CD8-positive, alpha-beta memory T cell (primary cell): ENCODE measurements at places on chromosomes 7 and 10. TPM values are rescaled to one million over a fixed set of nuclear protein-coding genes. Genes with fewer than 3 reads are reported as not detected.

PNLIPRP1 gene
- not detected for polyA plus RNA-seq

APBB1IP gene
- 72.3 TPM for polyA plus RNA-seq

HOXA1 gene
- 0.75 TPM for polyA plus RNA-seq

CRPPA gene
- polyA plus RNA-seq = 0.32 TPM

IGFBP3 gene
- polyA plus RNA-seq = 11.1 TPM

SVOPL gene
- polyA plus RNA-seq = not detected

PDGFA gene
- 0.68 TPM for polyA plus RNA-seq

- no peaks in the 10 kb centered on the region for H3K4me1 ChIP-seq
- H3K36me3 ChIP-seq = no peaks in the 10 kb centered on the region
- H3K27me3 ChIP-seq = no peaks in the 10 kb centered on the region
- H3K27ac ChIP-seq = no peak overlapping the region
- no peak for DNase-seq
Observed at GRCh38 chr10:84541289-84541637, 212.9 kb downstream of the CCSER2 start.

DNA sequence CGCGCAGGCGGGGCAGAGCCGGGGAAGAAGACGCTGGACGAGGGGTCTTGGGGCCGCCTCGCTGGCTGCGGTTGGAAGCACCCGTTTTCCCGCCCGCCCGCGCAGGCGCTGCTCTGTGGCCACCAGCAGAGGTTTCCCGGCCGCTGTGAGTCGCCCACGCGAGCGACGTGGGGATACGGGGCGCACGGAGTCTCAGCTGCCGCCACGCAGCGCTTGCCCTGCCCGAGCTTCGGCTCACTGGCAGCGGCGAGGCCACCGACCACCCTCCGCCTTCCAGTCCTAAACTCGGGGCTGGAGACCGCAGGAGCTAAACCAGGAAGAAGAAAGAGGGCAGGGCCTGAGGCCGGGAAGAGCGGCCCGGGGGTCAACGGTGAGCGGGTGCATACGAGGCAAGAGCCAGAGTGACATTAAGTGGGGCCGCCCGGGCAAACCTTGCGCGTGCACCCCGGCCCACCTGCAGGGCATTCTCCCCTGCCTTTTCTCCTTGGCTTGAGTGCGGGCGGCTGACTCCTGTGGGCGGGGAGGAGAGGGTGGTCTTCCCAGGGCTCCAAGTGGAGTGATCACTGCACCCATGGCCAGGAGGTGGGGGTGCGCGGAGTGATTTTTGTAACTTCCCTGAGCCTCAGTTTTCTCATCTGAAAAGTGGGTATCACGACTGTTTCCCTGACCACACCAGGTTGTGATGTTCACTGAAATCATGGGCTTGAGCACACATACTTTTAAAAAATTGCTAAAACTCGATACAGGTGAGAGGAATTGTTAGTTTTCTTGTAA lies 7.1 kb upstream of the EMX2 start:
- no peak overlapping the region for H3K4me3 ChIP-seq
- no peaks in the 10 kb centered on the region for H3K4me1 ChIP-seq
- no peaks in the 10 kb centered on the region for H3K36me3 ChIP-seq
- H3K27ac ChIP-seq = no peak overlapping the region
- H3K27me3 ChIP-seq = peaks cover 32% of the 10 kb centered on the region

DNA sequence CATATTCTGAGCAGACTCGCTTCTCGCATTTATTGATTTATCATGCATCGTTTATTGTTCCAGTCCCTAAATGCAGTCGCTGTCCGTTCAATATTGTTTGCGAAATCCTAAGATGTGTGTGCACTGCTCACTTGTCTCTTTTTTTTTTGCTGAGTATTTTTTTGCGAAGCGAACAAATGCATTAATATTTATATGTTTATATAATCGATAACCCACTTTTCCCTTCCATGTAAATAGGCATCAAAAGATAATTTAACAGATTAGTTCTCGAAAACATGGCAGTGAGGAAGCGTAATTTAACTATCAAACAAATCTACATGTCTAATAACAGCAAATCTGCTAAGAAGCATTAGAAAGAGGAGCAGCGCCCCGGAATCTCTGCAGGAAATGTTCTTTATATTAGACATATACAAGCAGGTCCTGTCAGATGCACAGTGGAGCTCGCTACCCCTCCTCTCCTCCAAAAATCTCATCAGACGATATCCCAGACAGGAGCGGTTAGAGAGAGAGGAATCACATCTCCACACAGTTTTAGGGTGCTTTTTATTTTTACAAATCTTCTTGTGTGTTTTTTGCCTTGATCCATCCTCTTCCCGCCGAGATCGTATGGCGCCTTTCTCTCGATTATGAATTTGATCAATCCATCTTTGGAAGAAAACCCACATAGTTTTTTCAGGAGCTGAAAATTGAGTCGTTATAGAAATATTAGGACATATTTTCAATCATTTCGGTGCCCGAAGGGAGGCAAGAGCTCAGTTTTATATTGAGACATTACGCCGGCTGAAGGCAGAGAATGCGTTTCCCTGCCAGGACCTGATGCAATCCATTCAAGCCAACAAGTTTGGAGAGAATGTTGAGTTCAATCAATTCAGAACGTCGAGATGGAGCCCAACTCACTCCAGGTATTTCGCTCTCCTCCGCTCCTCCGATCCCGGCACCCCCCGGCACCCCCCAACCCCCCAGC lies at the start of gene ARID5B:
TSS of gene ARID5B (plus strand) at position 871 of the 964 bp plus-strand sequence. CDS start at position 882, 11 bp downstream.
- no peaks in the 10 kb centered on the region for H3K36me3 ChIP-seq
- no peaks in the 10 kb centered on the region for H3K27me3 ChIP-seq
- H3K4me1 ChIP-seq = peaks cover 46% of the 10 kb centered on the region
- H3K4me3 ChIP-seq = peak within 1 kb of the TSS; percentile 98
- peak; percentile 32 for DNase-seq
- H3K27ac ChIP-seq = peak within 1 kb of the TSS; percentile 91

DNA sequence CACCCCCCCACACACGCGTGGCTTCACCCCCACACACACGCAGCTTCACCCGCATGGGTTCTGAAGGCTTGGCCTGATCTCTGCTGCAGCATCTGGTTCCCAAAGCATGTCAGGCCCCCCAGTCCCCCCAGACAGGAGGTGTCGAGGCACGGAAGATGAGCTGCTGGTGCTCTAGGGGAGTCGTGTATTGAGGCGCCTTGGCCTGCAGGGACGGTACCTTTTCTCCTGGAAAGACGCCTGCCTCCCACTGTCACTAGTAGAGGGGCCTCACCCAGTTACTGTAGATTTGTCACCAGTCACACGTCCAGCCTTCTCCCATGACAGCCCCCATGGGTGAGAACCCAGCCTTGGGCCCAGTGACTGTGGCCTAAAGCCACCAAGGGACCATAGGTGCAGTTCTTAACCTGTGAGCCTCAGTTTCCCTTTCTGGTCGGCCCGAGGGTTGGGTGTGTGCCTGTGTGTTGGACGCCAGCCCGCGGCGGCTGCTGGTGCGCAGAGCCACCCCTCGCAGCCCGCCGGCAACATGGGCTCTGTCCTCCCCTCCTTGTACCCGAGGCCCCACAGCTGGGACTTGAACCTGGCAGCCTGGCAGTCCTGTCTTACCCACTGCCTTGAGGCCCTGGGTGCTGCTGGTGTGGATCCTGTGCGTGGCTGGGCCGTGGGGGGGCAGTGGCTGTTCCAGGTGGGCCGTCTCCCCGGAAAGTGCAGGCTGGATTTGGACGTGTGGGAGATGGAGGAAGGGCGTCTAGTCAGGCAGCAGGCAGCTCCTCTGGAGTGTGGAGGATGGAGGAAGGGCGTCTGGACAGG lies 81.7 kb downstream of the NKX6-2 start:
- H3K4me3 ChIP-seq = no peak overlapping the region
- H3K27ac ChIP-seq = no peak overlapping the region
- no peaks in the 10 kb centered on the region for H3K4me1 ChIP-seq
- DNase-seq = peak; percentile 33

GRCh38 chr10:10054466-10054865 lies 963.2 kb upstream of the CELF2 start:
- no peaks in the 10 kb centered on the region for H3K36me3 ChIP-seq
- H3K27ac ChIP-seq = no peak overlapping the region
- H3K4me1 ChIP-seq = no peaks in the 10 kb centered on the region
- no peaks in the 10 kb centered on the region for H3K27me3 ChIP-seq
- no peak overlapping the region for H3K4me3 ChIP-seq
- DNase-seq = no peak

DNA sequence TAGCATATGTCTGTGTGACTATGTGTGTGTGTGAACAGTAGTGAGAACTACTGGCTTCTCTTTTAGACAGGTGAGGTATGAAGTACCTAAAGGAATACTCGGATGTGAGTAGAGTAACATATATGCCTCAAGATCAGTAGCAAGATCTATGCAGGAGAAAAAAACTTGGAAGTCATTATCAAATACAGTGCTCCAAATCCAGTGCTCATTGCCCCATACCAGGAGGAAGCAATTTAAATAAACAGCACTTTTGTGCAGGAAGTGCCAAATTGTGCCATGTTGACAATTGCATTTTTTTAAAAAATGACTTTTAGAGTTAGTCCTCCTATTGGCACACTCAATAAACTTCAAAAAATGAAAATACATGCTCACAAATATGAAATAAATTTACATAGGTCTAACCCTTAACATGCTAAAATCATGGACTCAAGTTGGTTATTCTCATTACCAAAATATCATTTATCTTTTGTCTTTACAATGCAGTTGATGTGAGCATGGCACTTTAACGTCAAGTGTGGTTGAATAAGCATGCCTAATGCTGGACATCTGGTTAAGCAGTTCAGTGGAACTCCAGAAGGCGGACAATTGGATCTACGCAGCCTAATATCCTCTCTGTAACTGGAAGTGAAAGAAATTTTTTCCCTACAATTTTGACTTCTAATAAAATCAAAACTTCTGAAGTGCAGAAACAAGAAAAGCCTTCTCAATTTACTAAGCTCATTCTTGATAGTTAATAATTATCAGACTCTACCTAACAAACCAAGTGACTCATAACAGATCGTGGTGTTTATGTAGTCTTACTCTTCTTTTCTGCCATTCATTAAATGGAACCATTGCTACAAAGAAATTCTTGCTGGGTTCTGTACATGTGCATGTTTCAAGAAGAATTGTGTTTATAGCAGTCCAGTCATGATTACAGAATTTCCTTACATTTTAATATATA lies 195.2 kb downstream of the MDFIC start:
- H3K36me3 ChIP-seq = no peaks in the 10 kb centered on the region
- no peak overlapping the region for H3K27ac ChIP-seq
- H3K4me3 ChIP-seq = no peak overlapping the region
- DNase-seq = no peak
- H3K27me3 ChIP-seq = no peaks in the 10 kb centered on the region

GRCh38 chr10:124495162-124495561 lies 33.5 kb downstream of the LHPP start:
- H3K27me3 ChIP-seq = no peaks in the 10 kb centered on the region
- no peaks in the 10 kb centered on the region for H3K36me3 ChIP-seq
- no peak overlapping the region for H3K27ac ChIP-seq
- no peak overlapping the region for H3K4me3 ChIP-seq

GRCh38 chr10:86193841-86194240 lies 172.8 kb downstream of the GRID1 start:
- no peaks in the 10 kb centered on the region for H3K36me3 ChIP-seq
- no peak overlapping the region for H3K27ac ChIP-seq
- H3K4me1 ChIP-seq = no peaks in the 10 kb centered on the region
- no peak overlapping the region for H3K4me3 ChIP-seq

DNA sequence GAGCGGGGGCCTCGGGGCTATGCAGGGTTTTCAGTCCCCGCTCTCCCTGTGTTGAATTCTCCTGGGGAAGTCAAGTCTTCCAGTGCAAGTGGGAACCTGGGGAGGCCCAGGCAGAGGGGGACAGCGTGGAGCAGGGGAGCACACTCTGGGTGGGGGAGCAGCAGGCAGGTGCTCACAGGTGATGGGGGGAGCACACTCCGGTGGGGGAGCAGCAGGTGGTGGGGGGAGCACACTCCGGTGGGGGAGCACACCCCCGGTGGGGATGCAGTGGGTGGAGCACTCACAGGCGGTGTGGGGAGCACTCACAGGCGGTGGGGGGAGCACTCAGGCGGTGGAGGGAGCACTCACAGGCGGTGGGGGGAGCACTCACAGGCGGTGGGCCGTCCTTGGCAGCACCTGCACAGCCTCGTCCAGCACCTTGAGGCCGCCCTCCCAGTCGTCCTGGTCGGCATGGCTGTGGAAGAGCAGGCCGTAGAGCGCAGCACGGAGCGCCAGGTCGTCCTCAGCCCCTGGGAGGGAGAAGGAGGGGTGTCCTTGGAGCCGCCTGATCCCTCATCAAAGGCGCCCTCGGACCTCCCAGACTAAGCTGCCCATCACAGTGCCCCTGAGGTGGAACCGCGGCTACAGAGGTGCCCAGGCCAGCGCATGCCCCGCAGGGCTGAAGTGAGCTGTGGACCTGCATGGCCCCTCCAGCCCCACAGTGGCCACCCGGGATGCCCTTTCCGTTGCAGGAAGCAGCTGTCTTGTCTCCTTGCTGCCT lies 56.7 kb downstream of the CFAP46 start:
- H3K36me3 ChIP-seq = no peaks in the 10 kb centered on the region
- H3K4me1 ChIP-seq = no peaks in the 10 kb centered on the region
- H3K27me3 ChIP-seq = no peaks in the 10 kb centered on the region
- no peak overlapping the region for H3K4me3 ChIP-seq
- H3K27ac ChIP-seq = no peak overlapping the region

- H3K4me3 ChIP-seq = peak overlapping the region; percentile 71
- DNase-seq = no peak
- H3K36me3 ChIP-seq = peaks cover 4% of the 10 kb centered on the region
- peaks cover 17% of the 10 kb centered on the region for H3K4me1 ChIP-seq
- no peaks in the 10 kb centered on the region for H3K27me3 ChIP-seq
Observed at GRCh38 chr10:100184426-100184825, 1.4 kb downstream of the ERLIN1 start.

DNA sequence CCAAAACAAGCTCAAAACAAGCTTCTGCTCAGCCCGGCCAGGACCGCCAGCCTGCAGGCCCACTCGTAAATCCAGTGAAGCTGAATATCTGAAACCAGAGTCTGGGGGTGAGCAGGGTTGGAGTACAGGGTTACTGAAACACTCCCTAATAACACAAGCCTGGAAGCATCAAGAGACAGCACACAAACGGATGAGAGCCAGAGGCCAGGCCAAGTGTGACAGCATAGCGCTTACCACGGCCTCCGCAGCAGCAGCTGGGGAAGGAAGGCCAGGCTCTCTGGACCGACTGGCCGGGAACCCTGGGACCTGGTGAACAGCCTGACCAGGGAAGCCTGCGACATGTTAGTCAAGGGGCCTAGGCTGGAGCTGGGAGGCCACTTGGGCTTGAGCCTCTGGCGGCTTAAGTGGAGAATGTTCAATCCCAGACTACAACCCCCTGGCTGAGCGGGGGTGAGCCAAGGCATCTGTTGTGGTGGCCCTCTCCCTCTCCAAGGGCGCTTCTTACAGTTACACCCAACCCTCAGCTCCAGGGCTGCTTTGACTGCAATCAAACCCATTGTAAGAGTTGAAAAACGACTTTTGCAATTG lies 21.7 kb upstream of the RNF32 start:
- no peaks in the 10 kb centered on the region for H3K36me3 ChIP-seq
- no peak for DNase-seq
- H3K4me1 ChIP-seq = no peaks in the 10 kb centered on the region
- no peaks in the 10 kb centered on the region for H3K27me3 ChIP-seq
- no peak overlapping the region for H3K27ac ChIP-seq

- H3K4me1 ChIP-seq = no peaks in the 10 kb centered on the region
- peak overlapping the region; percentile 38 for H3K27ac ChIP-seq
- H3K4me3 ChIP-seq = no peak overlapping the region
- no peak for DNase-seq
- no peaks in the 10 kb centered on the region for H3K27me3 ChIP-seq
Observed at GRCh38 chr10:71981015-71981875, 17.1 kb downstream of the CHST3 start.

- H3K4me1 ChIP-seq = no peaks in the 10 kb centered on the region
- no peak for DNase-seq
- H3K27ac ChIP-seq = no peak overlapping the region
- H3K27me3 ChIP-seq = no peaks in the 10 kb centered on the region
- H3K4me3 ChIP-seq = no peak overlapping the region
Observed at GRCh38 chr10:90399782-90400181, 458.1 kb downstream of the HTR7 start.
